NCI-H226 (cell line): ENCODE measurements at places on chromosomes 16 and 17.

DNA sequence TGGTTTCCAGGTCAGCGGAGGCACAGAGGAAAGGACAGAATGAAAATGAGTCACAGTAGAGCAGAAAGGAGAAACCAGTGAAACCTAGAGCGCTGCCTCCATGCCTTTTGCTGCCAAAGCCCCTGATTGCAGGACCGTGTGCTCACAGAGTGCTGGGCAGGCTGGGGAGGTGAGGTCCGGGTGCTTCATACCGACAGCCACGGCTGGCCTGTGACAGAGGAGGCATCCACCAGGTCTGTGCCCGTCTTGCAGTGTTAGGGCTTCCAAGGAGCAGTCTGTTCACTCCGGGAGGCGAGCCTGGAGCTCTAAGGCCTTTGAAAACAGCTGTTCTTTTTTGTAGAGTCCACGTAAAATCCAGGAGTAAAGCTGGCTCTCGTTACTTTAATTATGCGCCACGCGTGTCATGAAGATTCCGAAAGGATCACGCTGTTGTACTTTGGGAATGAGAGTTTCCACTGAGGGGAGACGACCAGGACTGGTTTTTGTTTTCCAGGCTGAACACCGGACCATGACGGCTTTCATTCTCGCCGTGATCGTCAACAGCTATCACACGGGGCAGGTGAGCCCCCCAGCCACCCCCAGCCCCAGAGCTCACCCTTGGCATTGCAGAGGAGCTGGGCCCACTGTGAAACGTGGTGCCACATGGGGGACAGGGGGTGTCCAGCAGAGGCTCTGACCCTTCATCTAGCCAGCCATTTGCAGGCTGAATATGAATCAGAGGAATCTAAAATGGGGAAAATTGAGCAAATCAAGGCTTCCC lies 108.5 kb upstream of the CHMP6 start:
- DNase-seq: no peak

- DNase-seq: no peak
Measured at GRCh38 chr17:30278032-30278431, 13.7 kb downstream of the BLMH start.

- DNase-seq: no peak
Measured at GRCh38 chr16:84967828-84968227, 43.5 kb downstream of the ZDHHC7 start.

DNA sequence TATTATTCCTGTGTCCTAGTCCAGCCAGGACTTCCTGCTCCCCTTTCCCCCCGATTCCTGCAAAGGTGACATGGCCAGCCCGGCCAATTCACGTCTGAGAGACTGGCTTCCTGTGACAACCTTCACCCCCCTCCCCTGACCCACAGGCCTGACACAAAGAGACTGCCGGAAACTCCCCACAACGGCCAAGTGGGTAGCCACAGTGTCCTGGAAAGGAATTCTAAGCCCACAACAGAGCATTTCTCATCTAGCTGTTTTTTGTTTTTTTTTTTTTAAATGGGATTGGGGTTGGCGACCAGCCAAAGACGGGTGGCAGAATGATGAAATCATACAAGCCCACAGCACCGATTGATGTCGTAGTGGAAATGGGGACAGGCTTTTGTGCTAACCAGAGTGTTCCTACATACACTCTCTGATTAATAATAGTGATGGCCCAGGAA lies 2.8 kb upstream of the XAF1 start:
- peak; percentile 29 for DNase-seq

DNA sequence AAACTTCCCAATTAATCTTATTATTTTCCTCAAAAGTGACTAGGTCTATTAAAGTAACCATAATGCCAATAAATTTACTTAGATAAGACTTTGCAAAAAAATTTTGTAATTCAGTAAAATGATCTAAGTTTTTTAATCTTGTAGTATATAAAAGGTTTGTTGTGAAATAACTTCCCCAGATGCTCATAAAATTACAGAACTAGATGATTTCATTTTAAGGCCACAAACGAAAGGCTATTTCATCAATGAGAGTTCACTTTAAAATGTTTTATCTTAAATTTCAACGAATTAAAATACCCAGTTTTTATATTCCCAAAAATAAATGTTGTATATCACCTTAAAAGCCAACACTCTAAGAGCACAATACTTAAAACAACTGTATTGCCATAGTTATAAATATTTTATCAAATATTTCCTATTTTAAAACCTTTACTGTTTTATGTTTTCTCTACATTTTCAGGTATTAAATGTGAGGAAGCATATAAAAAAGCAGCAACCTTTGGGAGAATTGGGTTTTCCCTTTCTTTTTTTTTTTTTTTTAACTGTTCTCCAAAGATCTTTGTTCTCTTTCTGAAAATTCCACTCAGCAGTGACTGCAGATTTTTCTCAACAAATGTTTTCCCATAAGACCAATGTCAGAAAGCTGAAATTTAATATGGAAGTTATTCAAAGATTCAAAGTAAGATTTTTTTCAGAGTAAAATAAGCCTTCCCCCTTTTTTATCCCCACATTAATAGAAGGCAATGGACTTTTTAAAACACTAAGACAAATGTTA lies 169.9 kb downstream of the CYB561 start:
- DNase-seq: no peak

DNA sequence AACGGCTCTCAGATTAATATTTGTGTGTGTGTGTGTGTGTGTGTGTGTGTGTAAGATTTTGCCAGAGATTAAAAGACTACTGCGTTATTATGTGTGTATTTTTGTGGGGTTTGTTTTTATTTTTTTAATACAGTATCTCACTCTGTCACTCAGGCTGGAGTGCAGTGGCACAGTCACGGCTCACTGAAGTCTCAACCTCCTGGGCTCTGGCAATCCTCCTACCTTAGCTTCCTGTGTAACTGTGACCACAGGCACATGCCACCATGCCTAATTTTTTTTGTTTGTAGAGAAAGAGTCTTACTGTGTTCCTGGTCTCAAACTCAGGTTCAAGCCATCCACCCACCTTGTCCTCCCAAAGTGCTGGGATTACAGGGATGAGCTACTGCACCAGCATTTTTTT lies 87.2 kb downstream of the CYB561 start:
- DNase-seq: no peak

DNA sequence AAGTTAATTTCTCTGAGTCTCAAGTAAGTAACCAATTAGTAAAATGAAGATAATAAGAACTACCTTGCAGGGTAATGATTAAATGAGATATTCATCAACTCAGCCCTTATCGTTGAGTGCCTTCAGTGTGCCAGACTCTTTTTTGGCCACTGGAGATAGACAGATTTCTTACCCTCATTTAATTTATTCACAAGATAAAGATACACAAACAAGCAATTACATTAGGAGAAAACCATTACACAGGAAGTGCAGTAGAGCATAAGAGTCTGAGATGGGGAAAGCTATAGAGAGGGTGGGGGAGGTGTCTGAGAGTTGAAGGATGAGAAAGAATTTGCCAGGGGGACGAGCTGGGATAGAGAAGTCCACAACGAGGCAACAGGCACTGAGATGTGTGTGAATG lies 72.5 kb upstream of the BCAR1 start:
- DNase-seq: no peak
